Fibroblast of skin of left quadriceps (primary cell): ENCODE measurements at places on chromosomes 4 and X.
A peak's percentile ranks its signal among the peaks of the same experiment; 100 is the strongest.

DNA sequence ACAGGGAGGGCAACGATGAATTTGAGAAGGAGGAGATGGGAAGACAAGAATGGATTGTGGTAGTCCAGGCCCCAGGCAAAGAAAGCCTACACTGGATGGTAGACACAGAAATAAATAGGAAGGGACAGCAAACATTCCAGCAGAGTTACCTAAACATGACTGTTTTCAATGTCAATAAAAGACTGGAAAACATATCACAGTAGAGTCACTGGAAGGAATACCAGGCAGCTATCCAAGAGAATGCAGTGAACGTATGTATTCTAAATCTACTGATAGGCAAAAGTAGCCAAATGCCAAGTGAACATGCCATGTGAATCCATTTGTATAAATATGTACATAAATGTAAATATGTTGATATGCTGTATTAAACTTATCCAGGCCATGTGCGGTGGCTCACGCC is 183.0 kb downstream of the PALLD start:
- no peak for DNase-seq

DNA sequence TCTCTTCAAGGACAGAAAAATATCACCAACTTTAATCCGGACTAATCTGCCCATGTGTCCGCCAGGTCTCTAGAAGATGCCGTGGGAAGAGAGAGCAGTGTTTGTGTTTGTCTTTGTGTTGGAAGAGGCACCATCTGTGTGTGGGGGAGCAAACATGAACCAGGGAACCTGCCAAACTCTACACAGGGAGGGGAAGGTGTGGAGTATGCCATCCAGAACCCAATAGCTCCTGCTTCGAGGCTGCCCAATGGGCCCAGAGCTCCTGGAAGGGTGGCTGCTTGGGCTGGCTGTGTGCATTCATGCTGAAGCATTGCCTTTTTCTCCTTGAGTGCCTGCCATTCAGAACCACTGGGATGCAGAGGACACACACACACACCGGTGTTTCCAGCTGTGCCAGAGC is 536.2 kb downstream of the MID1IP1 start:
- no peak for DNase-seq

GRCh38 chr4:164251257-164251656 is 502.7 kb upstream of the SMIM31 start:
- no peak for DNase-seq

GRCh38 chr4:182513587-182514291 is 270.5 kb downstream of the TENM3 start:
- no peak for DNase-seq

- DNase-seq: no peak
Observed at GRCh38 chr4:38266616-38267015, 306.4 kb downstream of the PTTG2 start.

DNA sequence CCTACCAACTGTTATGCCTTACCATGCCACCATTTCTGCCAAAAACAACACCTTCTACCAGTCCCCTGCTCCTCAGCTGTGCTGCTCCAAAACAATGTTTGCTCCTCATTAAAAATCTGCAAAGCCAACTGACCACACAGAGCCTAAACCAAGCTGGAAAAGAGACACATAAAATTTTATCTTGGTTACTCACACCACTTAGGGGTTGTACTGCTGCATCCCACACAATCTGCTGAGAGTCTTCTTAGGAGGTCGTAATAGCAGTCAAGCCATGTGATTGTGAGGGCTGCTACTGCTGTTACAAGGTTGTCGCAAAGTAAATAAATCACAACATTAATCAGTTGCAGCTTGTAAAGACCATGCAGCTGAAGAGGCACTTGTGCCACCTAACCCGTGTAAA is 607.4 kb upstream of the FAM241A start:
- peak; percentile 41 for DNase-seq

GRCh38 chr4:183797445-183798300 is 107.4 kb upstream of the STOX2 start:
- no peak for DNase-seq

DNA sequence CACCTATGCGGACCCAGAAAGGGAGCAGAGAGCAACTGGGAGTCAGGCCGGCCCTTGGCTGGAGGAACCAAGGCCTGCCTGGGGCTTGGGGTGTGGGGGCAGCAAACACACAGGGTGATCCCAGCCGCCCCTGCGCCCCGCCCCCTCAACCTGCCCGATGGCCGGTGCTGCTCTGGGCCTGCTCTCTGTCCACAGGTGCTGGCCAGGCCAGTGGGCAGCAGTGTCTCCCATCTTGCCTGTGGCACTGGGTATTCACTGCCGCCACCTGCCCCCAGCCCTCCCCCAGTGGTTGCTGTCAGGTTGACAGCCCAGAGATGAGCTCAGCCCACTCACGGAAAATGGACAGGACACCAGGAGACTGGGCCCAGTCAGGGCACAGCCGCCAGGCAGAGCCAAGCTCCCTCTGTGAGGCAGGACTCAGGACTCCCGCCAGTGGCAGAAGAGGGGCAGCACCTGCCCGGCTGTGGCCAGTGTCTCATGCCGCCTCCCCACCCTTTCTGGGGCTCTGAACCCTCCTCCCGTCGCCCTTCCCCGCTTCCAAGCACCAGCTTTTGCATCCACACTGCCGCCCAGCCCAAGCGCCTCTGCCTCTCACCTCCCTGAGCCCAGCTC is 4.7 kb downstream of the NKX1-1 start:
- no peak for DNase-seq

DNA sequence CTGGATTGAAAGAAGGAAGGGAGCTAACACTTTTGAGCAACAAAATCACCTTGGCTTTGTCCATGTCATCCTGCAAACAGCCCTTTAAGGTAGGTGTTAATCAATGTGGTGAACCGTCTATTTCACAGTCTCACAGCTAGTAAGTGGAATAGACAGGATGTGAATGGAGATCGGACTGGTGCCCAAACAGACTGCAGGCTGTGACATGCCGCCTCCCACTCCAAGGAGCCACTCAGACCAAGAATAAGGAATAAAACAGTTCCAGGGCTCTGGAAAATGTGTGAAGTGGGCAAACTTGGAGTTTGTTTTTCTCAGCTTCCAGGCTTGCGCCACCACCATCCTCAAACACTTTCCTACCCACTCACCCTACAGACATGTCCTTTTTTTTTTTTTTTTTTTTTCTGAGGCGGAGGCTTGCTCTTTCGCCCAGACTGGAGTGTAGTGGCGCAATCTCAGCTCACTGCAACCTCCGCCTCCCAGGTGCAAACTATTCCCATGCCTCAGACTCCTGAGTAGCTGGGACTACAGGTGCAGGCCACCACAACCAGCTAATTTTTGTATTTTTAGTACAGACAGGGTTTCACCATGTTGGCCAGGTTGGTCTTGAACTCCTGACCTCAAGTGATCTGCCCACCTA is 57.7 kb upstream of the SEC24B start:
- no peak for DNase-seq

- no peak for DNase-seq
Observed at GRCh38 chr4:126445596-126445995, 1130.8 kb downstream of the FAT4 start.

DNA sequence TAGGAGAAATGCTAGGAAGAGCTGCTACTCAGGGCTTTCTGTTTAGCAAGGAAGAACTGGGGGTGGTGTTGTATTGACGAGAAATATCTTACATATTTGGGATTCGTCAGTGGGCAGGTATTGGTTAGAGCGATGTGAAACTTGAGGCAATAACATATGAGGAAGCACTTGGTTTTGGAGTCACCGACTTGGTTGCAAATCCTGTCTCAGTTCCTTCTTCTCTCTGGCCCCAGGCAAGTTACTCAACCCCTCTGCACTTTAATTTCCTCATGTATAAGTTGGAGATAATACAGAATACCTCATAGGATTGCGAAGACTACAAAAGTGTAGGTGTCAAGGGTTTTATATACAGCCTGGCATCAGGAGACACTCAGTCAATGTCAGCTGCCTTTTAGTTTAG is 34.1 kb downstream of the GPAT3 start:
- no peak for DNase-seq

DNA sequence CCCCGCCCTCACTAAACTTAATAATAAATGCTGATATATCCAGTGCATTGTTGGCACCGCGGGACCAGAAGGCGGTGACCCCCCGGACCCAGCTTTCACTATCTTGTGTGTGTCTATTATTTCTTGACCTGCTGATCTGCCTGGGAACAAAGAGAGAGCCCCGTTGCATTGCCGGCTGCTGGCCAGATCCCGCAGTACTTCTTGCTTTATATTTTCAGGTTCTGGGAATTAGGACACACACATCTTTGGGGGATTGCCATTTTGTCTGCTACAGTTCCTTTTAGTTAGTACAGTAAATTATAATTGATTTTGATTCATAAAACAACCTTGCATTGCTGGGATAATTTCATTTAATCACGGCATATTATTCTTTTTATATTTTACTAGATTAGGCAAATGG is 2.2 kb upstream of the RTL8B start:
- DNase-seq: no peak

DNA sequence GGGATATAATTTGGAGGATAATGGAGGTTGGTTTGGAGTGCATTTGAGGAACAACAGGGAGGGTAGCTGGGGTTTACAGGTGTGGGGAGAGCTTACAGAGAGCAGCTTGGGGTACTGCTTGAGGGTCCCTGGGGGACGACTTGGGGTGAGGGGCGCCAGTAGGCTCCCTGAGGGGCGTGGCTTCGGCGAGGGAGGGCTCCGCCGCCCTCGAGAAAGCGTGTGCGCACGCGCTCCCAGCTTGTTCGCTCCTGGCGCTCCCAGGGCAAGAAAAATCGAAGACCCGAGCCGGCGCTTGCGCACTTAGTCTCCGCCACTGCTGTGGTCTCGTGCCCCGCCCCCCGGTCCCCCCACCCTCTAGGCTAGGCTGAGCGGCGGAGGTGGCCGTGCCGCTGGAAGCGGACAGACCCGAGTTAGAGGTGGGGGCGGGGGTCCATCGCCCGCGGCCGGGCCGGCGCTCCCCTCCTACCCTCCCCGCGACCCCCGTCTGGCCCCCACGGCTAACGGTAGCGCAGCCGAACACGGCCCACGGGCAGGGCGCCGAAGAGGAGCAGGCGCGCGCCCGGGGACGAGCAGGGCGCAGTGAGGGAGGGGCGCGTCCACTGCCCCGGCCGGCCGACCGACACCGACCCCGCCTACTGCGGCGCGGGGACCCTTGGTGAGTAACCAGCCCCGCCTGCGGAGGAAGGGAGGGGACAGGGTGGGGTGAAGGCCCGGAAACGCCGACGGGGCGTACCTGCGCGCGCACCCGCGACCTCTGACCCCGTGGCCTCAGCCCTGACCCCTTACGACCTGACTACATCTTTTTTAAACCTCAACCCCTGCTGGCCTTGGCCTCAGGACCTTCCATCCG is 5.4 kb upstream of the CCDC120 start:
- no peak for DNase-seq

- DNase-seq: no peak
Observed at GRCh38 chr4:103802766-103803165, 83.0 kb upstream of the TACR3 start.

- peak; percentile 37 for DNase-seq
Observed at GRCh38 chrX:40871385-40872082, 136.2 kb upstream of the MED14 start.

DNA sequence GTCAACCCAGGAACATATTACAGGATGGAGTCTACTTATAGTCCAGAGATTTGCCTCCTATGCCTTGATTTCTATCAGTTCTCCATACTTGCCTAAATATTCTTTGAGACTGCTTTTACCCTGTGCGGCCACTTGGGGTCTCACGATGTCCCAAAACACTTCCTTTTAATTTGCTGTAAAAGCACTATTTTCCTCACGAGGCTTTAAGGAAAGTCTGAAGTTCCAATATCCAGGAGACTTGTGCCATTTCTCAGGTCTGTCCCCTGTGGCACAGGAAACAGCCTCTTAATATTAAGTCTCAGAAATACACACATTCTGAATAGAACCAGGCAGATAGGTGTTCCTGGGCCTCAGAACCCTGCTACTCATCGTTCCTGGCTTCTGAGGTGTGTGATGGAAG is 142.9 kb downstream of the TMEM164 start:
- DNase-seq: no peak
